ENCODE measurements at places on chromosomes 16 and 17.

DNA sequence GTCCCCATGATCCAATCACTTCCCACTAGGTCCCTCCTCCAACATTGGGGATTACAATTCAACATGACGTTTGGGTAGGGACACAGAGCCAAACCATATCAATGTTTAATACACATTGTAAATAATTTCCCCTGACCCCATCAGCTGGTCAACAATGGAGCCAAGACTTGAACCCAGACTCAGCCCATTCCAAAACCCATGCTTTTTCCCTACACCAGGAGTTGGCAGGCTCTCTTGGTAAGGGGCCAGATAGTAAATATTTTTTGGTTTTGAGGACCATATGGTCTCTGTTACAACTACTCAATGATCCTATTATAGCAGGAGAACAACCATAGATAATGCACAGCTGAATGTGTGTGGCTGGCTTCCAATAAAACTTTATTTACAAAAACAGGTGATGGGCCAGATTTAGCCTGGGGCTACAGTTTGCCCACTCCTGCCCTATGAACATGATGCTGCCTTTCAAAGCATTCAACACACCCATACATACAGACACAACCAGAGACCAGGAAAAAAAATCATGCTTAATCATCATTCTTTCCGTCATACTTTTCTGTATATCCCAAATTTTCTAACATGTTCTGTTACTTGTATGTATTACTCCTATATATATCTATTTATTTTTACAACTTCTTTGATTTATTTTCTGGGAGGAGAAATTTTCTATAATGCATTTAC, 22.1 kb upstream of the MSI2 start:
- no peak for DNase-seq

- no peak for DNase-seq
Observed at GRCh38 chr17:57236686-57237299, 19.5 kb upstream of the MSI2 start.

- DNase-seq, result no peak
Observed at GRCh38 chr16:84532291-84532724, 27.8 kb upstream of the MEAK7 start.

- no peak for DNase-seq
Observed at GRCh38 chr17:76405967-76406647, 21.7 kb downstream of the SPHK1 start.

DNA sequence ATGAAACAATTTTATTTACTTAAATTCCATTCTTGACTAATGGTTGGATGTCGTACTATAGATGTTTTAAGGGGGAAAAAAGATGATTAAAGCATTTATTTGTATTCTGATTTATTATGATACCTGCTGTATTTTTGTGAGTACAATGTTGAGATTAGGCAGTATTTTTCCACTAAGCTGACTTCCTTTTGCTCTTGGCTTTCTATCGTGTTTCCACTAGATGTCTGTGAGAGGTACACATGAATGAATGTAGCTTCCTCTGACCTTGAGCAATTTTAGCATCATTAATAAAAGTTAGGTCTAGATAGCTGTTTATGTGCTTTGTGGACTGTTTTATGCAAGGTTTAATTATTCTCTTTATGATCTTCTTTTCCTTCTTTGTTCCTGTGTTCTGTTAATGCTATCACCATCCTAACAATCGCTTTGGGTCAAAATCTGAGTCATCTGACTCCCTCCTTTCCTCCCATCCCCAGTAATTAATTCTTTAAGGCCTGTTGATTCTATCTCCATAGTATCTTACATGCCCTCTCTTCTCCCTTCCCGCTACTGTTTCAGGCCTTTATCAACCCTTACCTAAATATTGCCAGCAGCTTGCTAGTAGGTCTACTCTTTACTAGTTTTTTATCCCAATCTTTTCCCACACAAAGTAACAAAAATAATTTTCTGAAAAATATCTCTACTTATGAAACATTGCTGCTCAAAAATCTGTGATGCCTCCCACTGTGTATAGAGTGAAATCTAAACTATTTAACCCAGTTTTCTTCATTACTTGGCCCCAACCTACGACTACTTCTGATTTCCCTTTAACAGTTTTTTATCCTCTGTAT, 76.0 kb downstream of the VMP1 start:
- DNase-seq, result no peak

GRCh38 chr17:10698096-10698818, 863 bp downstream of the ADPRM start:
- DNase-seq, result no peak

DNA sequence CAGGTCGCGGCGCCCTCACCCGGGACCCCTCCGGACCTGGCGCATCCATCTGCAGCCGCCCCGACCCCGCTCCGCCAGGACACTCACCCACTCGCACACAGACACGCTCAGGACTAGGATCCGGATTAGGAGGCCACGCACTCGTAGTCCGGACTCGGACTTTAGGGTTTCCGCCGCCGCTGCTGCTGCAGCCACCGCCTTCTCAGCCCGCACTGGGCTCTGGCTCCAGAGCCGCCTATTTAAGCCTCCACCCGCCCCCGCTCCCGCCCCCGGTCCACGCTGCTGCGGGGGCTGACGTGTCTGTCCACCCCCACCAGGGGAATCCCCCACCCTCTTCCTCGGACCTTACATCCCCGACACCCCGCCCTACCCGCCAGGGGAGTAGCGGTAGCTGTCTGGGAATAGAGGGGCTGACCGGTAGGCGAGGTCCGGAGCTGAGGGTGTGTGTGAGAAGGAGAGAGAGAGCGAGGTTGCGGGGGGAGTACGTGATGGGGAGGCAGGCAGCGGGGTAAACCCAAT, at the start of gene RRAD:
Gene RRAD (minus strand): TSS at position 214 of the 519 bp plus-strand sequence. CDS start 356 bp downstream, outside the sequence.
- DNase-seq, result no peak

- DNase-seq, result no peak
Observed at GRCh38 chr16:84115919-84116719, 623 bp downstream of the MBTPS1 start.

- no peak for DNase-seq
Observed at GRCh38 chr17:14595656-14596055, 294.8 kb downstream of the HS3ST3B1 start.

DNA sequence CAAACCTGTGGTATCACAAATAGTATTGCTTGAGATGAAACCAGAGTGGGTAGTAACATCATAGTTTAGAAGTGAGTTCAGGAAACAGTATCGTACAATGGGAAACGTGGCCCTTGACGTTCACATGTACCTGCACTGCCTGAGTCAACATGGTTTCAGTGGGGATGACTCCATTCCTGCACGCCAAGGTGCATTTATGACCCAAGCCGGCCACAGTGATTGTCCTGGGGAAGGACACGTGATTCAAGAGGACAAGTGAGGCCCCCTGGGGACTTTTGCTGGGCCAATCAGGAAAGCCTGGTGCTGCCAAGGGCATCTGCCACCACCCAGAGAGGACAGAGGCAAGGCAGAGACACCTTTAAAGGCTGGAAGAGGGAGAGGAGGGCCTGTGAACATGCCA, 119.2 kb downstream of the AXIN2 start:
- DNase-seq, result no peak

DNA sequence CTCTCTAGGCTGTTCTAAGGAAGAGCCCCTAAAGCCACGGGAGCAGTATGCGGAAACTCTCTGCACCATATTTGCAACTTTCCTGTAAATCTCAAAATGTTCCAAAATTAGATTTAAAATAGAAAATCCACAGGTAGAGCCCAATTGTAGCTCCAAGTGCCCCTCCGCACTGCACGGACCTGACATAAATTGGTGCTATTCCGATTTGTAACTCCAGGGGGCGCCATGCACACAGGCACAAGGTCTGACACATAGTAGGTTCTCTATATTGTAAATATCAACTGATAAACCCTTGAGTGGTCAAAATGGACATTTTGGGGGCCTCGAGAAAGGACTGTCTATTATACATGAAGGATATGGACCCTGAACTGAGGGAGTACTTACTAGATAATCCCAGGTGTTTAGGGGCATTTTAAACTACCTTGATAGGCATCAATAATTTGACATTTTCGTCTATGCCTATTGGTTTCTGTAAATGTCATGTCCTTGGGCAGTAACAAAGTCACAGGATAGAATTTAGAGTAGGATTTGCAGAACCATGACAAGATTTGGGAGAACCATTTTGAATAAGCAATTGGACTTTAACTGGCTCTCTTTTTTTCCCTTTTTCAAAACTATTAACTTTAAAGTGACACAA, 36.6 kb upstream of the TMEM132E start:
- peak; percentile 24 for DNase-seq

GRCh38 chr16:14564323-14564722, 65.7 kb downstream of the PARN start:
- DNase-seq, result no peak

GRCh38 chr17:40230670-40231069, 11.6 kb downstream of the WIPF2 start:
- DNase-seq, result no peak

DNA sequence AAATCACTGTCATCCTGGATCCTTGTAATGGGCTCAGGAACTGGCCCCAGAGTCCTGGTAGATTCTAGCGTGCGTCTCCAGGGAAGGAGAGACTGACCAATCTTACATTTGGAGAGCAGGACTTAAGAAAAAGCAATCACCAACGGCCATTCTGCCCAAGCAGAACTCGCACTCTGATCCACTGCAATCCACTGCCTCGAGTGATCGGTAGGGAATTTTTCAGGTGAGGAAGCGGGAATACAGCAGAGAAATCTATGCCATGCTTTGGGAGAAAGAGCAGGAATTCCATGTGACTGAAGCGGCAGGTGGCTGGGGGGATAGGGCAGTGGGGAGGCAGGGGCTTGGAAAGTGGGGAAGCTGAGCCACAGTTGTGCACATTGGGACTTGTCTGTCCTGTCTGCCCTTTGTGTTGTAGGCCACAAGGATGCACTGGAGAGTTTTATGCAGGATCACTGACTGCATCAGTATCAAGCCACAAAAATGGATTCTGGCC, 143.9 kb upstream of the HS3ST2 start:
- DNase-seq, result no peak

- DNase-seq, result no peak
Observed at GRCh38 chr17:8862213-8863056, 5.0 kb downstream of the PIK3R6 start.

GRCh38 chr16:31413381-31413780, 14.8 kb downstream of the COX6A2 start:
- DNase-seq, result no peak

- DNase-seq, result no peak
Observed at GRCh38 chr17:78598013-78598471, 20.8 kb upstream of the DNAH17 start.

All from activated effector memory CD4-positive, alpha-beta T cell treated with Interleukin-2 at 50 U/mL for 16 hours (primary cell).